ACHN (cell line): ENCODE measurements at places on chromosomes 2 and 18.
A peak's percentile ranks its signal among the peaks of the same experiment; 100 is the strongest.

DNA sequence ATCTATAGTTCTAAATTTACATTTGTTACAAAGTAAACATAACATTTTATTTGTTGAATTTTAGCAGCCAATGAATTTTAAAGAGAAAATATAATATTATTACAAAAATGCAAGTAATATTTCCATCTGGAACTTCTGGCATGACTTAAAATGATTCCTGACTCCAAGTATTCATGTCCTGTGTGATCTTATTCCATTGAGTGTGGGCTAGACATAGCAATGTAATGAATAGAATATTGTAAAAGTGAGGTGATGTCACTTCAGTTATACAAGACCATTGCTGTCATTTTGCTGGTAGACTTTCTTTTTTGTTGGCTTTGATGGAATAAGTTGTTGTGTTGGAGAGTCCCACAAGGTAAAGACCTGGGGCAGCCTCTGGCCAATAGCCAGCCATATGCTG, 912.2 kb upstream of the PIK3C3 start:
- DNase-seq: no peak

- DNase-seq: peak; percentile 30
These were observed 46.4 kb downstream of the UXS1 start for GRCh38 chr2:106147665-106148064.

DNA sequence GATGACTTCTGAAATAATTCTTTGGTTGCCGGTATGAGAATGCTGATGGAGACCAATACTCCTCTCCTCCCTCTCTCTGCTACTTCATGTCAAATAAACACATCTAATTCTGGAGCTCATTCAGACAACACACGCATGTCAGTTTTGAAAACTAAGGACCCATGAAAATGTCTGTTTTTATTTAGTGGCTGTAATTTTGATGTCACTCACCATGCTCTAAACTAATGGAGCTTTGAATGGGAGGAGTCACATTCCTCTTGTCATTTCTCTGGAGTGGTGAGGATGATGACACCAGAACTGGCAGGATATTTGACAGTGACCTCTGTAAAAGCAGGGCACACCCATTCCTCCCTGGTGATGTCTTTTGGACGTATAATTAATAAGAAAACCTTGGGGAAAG, 163.0 kb downstream of the PHLPP1 start:
- DNase-seq: no peak

DNA sequence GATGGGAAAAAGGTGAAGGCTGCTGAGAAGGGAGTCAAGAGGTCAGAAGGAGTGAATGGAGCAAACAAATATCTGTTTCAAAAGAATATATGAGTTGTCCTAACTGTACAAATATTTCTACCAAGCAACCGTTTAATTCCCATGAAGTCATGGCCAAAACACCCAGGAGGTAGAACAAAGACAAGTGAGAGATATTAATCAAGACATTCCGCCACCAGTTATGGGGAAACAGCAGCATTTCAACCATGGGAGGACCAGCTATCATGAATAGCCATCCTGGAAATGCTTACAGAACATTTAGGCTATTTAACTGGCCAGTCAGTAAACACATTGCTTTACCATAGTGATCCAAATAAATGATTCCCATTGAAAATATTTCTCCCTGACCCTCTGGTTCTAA, 396.3 kb downstream of the IRS1 start:
- DNase-seq: no peak

DNA sequence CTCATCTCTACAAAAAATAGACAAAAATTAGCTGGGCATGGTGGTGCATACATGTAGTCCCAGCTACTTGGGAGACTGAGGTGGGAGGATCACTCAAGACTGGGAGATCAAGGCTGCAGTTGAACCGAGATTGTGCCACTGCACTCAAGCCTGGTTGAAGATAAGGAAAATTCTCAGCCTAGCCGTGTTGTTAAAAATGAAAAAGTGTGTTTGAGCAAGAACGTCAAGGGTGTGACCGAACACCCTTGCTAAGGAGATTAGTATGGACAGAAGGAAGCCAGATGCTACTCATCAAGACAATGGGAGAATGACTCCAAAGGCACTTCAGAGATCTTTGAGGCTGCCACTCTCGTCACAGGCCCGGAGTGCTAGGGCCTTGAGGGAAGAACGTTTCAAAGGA, 70.0 kb upstream of the NDUFV2 start:
- no peak for DNase-seq

- no peak for DNase-seq
These were observed 22.5 kb upstream of the CDKL4 start for GRCh38 chr2:39266139-39266805.

GRCh38 chr2:165877565-165878550, 75.7 kb downstream of the TTC21B start:
- no peak for DNase-seq

- DNase-seq: no peak
These were observed 64.2 kb downstream of the MTCL1 start for GRCh38 chr18:8769509-8770095.

DNA sequence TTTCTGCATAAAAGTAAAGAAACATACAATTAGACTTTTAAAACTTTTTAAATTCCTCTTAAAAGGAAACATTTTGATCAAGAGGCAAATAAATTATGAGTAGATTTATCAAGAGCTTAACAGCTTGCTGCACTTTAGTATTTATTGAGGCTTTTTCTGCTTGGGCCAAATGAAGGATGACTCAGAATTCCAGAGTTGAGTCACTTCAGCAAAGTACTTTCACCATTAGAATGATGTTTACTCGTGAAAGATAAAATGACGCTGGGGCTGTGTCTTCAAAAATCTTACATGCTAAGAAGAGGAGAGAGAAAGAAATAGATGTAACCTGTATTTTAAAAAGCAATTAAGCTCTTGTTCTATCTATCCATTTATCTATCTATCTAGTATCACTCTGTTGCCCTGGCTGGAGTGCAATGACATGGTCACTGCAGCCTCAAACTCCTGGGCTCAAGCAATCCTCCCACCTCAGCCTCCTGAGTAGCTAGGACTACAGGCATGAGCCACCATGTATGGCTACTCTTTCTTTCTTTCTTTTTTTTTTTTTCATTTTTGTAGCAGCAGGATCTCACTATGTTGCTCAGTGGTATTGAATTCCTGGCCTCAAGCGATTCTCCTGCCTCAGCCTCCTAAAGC, 75.3 kb upstream of the RIOK3 start:
- DNase-seq: peak; percentile 66

GRCh38 chr2:127643439-127644065, 2.4 kb upstream of the GPR17 start:
- no peak for DNase-seq

DNA sequence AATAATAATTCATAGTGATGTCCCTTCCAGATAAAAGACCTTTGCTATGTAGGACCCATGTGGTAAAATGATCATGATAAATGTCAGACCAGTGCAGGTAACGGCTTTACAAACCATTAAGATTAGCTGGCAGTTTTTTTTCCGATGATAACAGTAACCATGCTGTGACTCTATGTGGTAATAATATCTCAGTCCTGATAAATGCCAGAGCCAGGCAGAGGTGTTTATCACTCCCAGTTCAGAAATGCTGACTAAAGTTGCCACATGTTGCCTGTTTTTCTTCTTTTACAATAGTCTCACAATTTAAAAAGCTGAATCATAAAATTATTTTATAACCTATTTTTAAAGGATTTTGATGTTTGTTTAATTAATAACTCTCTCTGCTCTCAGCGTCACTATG, 565.1 kb downstream of the ARHGAP15 start:
- no peak for DNase-seq

- peak; percentile 4 for DNase-seq
These were observed 158.0 kb downstream of the CSRNP3 start for GRCh38 chr2:165627470-165627869.

DNA sequence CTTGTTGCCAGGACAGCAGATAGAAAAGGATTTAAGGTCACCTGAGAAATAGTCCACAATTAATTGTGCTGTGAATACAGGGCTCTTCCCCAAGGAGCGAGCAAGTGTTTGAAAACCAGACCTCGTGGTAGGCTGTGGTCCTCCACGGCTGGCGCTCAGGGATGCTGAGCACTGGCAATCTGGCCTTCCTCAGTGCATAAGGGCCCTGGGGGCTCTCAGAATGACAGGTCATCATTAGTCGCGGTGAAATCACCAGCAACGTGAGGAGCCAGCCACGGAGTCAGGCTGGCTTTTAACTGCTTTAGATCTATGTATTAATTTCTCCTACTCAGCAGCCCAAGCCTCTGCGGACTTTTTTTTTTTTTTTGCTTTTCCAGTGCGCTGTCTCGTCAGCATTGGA, 148.5 kb downstream of the FHOD3 start:
- no peak for DNase-seq

GRCh38 chr2:3827673-3828575, 124.5 kb downstream of the DCDC2C start:
- peak; percentile 42 for DNase-seq

GRCh38 chr2:36322108-36322507, 33.5 kb upstream of the CRIM1 start:
- peak; percentile 55 for DNase-seq

- peak; percentile 24 for DNase-seq
These were observed 55.9 kb downstream of the ACVR1C start for GRCh38 chr2:157572725-157573124.

- DNase-seq: no peak
These were observed 73.3 kb upstream of the OTOS start for GRCh38 chr2:240213476-240214421.

DNA sequence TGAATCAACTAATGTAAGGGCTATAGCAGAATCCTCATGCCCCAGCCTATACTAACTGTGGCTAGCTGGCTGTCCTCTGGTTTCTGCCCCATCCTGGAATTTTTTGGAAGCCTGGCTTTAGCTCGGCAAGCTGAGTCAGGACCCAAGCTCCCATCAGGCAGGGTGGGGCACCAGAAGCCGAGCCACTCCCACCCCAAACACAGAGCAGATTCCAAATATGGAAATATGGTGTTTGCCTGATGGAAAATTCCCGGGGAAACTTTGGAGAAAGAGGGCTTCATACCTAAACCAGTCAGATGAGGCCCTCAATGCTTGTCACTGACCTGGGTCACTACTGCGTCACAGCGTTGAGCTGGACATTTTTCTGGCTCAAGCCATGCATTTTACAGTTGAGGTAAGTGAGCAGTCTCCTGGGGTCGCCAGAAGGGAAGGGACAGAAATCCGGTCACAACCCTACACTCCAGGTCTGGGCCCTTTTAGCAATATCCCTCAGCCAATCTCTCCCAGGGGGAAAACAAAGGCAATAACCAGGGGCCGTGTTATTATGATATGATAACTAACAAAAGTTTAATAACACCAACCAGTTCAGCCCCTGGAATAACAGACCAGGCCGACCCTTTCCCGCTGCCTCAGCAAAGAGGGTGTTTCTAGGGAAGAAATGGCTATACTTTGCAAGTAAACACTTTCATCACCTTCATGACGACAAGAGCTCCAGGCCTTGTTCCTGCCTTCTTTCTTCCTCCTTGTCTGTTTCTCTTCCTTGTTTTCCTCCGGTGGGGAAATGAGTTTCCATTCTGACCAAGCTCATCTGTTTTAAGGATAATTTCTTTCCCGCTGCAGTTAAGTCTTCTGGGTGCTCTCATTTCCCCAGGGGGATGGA, 37.7 kb downstream of the PSD4 start:
- DNase-seq: no peak

DNA sequence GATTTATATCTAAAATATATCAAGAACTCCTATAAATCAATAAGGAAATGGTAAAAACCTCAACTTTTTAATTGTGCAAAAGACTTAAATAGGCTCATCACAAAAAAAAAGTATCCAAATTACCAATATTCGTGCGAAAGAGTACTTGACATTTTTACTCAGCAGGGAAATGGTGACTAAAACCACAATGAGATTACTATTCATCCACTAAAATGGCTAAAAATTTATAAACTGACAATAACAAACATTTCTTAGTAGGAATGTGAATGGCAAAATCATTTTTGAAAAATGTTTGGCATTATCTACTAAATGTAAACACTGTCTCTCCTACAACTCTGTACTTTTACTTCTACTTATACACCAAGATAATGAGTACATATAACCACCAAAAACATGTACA, 184.8 kb upstream of the RND3 start:
- DNase-seq: no peak

DNA sequence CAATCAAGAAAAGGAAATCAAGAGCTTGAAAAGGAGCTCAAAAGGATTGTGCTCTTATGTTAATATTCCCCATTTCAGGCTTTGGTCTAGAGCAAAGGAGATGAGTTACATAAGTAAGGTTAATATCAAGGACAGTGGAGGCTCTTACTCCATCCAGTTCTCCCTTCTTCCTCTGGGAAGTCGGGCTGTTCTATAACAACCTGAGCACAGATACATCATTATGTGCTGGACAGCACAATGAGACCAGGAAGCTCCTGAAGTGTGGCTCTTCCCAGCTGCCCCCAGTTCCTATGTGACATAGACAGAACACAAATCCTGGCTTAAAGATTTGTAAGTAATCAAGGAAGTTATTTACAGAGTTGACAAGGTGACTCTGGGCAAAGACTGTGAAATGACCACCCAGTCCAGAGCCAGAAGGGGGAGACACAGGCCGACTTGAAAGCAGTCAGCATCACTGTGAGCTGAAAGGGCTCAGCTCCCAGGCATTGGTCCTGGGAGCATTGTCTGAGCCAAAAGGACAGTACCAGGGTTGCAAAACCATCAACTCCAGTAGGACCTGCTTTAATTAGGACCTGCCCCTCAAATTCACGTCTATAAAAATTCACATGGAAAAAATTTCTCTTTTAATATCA, 917.6 kb upstream of the ACVR2A start:
- DNase-seq: peak; percentile 27

DNA sequence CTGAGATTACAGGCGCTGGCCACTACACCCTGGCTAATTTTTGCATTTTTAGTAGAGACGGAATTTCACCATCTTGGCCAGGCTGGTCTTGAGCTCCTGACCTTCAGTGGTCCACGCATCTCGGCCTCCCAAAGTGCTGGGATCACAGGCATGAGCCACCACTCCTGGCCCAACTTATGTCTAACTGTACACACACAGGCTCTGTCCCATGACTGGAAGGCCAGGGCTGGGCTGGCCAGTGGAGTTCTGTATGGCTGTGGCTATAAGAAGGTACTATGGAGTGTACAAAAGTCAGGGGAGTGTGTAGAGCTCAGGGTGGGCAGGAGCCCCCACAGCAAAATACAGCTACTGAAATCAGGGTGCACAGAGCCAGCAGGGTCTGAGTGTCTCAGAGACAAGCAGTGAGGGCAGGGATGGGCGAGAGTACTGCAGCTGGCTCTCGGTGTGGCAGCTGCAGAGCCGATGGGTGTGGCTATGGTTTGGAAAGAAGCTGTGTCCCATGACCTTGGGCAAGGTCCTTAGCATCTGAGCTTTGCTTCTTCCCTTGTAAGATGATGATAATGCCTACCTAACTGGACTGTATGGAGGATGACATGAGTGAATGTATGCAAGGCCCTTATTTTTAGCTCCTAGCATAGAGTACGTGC, 10.4 kb upstream of the MSGN1 start:
- no peak for DNase-seq

GRCh38 chr2:158243392-158243791, 141.7 kb downstream of the UPP2 start:
- no peak for DNase-seq

- no peak for DNase-seq
These were observed 183.3 kb downstream of the LRP1B start for GRCh38 chr2:141947396-141948114.

GRCh38 chr2:14126846-14127245, 505.7 kb upstream of the LRATD1 start:
- DNase-seq: no peak
